WTC11 (cell line): ENCODE measurements at places on chromosomes 5 and 9. TPM values are rescaled to one million over a fixed set of nuclear protein-coding genes. Genes with fewer than 3 reads are reported as not detected.

Gene ZBTB34
- 15.9 to 18.4 TPM (median 16.9 TPM) in 3 replicates for total RNA-seq

DNA sequence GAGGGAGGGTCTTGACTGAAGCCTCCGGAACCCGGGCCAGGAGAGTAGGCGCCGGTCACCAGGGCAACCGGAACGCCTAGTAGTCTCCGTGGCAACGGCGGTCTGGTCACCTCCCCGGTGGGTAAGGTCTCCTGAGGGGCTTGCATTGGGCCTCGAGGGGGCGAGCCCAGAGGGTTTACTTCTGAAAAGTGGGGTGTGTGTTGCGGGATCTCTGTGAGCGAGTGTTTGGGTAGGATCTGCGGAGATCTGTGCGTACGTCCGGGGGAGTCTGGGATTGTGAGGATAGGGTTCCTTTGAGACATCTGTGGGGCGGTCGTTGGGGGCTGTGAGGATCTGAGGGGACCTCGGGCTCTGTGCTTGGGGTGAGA, at the start of gene FAM221B:
FAM221B (minus strand) TSS at position 17 of the 368 bp plus-strand sequence. CDS start 2,571 bp downstream, outside the sequence.
- peak; percentile 81 for DNase-seq

DNA sequence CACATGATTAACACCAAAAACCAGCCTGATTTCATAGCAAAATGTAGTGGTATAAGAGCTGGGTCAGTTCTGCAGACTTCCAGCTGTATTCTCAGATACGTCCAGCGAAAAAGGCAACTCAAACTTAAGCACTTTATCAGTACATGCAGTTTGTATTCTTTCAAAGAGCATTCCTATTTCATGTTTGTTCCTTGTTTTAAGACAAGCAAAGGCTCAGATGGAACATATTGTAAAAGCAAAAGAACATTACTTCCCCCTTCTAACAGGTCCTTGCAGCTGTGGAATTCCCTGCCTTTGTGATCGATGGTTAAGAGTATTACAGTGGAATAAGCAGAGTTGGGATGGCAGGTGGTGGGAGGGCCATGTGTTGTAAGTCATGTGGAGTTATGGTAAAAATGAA, 86.3 kb upstream of the GRHPR start:
- DNase-seq, result no peak

- DNase-seq, result no peak
These were observed 48.2 kb downstream of the KIF2A start for GRCh38 chr5:62354028-62354874.

Gene DMGDH
- 0.21 to 0.37 TPM (median 0.35 TPM) in 3 replicates for total RNA-seq

GRCh38 chr9:33354651-33355211, 47.6 kb downstream of the AQP7 start:
- DNase-seq, result no peak

GRCh38 chr9:113219186-113219936, 1.7 kb downstream of the FKBP15 start:
- DNase-seq, result no peak

- no peak for DNase-seq
These were observed 289.6 kb upstream of the ADAMTSL1 start for GRCh38 chr9:18184401-18184800.

- DNase-seq, result no peak
These were observed 138.3 kb downstream of the GPBP1 start for GRCh38 chr5:57311921-57312735.

Gene LSM11
- total RNA-seq, result 5.2 to 5.8 TPM (median 5.4 TPM) in 3 replicates

- DNase-seq, result peak; percentile 16
These were observed 677.0 kb downstream of the LRRC70 start for GRCh38 chr5:63255594-63255993.

Gene IL13
- not detected in 3 replicates for total RNA-seq

- no peak for DNase-seq
These were observed 939.8 kb downstream of the EFNA5 start for GRCh38 chr5:106730912-106731311.

- DNase-seq, result no peak
These were observed 30.6 kb downstream of the C9orf85 start for GRCh38 chr9:71941998-71942567.

DNA sequence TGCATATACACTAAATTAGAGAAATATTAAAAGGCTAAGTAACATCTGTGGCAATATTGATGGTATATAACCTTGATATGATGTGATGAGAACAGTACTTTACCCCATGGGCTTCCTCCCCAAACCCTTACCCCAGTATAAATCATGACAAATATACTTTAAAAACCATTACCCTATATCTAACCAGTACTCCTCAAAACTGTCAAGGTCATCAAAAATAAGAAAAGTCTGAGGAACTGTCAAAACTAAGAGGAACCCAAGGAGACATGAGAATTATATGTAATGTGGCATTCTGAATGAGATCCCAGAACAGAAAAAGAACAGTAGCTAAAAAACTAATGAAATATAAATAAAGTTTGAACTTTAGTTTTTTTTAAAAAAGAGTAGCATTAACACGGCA, 7.3 kb upstream of the IFNB1 start:
- DNase-seq, result no peak

Gene LCN10
- total RNA-seq, result 2.4 to 3.7 TPM (median 3.3 TPM) in 3 replicates

GRCh38 chr5:3394891-3395599, 200.6 kb upstream of the IRX1 start:
- no peak for DNase-seq

Gene ZNF346
- 18.4 to 25.4 TPM (median 19.4 TPM) in 3 replicates for total RNA-seq

- no peak for DNase-seq
These were observed 667.2 kb upstream of the CDH18 start for GRCh38 chr5:20655211-20655610.

Gene FBLL1
- 4.8 to 7.0 TPM (median 5.3 TPM) in 3 replicates for total RNA-seq

- no peak for DNase-seq
These were observed 35.6 kb downstream of the GLRX start for GRCh38 chr5:95786821-95787418.

- DNase-seq, result no peak
These were observed 159.3 kb upstream of the PPP1R26 start for GRCh38 chr9:135320331-135320730.

DNA sequence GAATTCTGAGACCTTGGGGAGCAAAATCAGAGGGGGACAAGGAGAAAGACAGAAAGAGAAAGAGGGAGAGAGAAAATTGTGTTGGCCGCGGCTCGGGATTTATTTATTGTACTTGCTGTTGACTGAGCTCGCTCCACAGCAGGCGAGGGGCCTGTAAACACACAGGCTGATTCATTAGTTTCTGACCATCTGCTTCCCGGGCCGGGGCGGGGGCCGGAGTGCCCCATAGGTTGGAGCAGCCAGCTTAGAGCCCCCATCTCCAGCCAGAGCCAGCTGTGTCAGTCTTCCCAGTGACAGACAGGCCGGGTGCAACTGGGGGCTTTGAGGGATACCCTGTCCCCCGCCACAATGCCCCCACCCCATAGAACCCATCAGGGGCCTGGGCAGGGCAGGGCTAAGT, 30.9 kb downstream of the NTNG2 start:
- no peak for DNase-seq

Gene PDE4D
- 1.7 to 3.3 TPM (median 2.0 TPM) in 3 replicates for total RNA-seq

Gene GRM6
- 0.05 to 0.33 TPM in 2 of 3 replicates, not detected in the other for total RNA-seq

- no peak for DNase-seq
These were observed 51.5 kb upstream of the IQGAP2 start for GRCh38 chr5:76351577-76351976.

DNA sequence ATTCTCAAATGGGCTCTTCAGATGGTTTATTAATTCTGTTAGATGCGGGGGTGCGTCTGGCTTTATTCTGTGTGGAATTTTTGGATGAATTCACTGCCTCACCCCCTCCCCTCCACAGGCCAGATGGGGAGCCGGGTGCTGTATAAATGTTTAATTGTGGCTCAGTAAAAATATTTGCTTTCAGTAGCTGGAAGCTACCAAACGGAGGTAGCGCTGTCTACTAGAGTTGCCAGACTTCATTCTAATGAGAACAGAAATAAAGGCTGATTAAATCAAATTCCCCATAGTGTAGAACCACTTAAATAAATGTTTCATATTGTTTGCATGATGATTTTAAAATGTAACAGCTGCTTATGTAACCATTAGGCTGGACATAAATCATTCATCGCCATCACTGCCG, 34.5 kb upstream of the KCNMB1 start:
- DNase-seq, result no peak

GRCh38 chr5:142619815-142620214, 66.1 kb downstream of the FGF1 start:
- no peak for DNase-seq

Gene SLIT3
- 1.9 to 2.7 TPM (median 2.3 TPM) in 3 replicates for total RNA-seq
